ENCODE measurements at places on chromosomes 1 and 21.

GRCh38 chr1:66384258-66384921, 149.6 kb upstream of the SGIP1 start:
- no peak for DNase-seq

DNA sequence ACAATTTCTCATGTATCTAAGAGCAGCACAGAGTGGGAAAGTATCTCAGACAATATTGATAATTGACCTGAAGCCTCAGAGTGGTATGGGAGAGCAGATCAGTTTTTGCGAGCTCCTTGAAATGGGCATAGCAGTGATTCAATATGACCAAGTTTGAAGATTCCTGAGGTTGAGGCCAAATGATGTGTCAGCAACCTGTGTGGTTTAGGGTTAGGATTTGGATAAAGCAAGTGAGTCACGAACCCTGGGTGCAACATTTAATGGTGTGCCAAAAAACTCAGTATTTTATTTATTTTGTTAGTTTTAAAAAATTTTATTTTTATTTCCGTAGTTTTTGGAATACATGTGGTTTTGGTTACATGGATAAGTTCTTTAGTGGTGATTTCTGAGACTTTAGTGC, 92.5 kb upstream of the C21orf91 start:
- no peak for DNase-seq

GRCh38 chr1:39170731-39171667, 33.5 kb upstream of the MACF1 start:
- DNase-seq, result no peak

GRCh38 chr1:195697130-195697529, 911.1 kb downstream of the KCNT2 start:
- DNase-seq, result no peak

All from esophagus squamous epithelium (tissue), 5 donors.